ENCODE measurements at places on chromosomes 13 and 19.

DNA sequence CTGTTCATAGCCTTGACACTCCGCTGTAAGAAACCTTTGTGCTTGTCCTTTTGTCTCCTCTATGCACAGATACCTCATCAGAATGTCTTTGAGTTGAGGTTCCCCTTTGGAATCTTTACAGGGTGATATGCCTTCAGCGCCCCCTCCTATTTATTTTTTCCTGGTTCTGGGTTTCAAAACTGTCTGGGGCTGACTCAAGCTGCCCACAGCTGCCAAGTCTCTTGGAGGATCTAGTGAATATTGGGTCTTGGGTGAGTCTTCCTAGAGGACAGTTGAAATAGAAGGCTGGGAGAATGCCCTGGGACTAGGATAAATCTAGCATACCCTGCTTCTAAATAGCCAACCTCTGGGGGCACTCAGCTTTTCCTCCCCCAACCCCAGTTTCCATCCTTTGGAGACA is 930 bp downstream of the ZNF136 start:
- DNase-seq: no peak

- DNase-seq: peak; percentile 99
These were observed 7.4 kb upstream of the ESD start for GRCh38 chr13:46804391-46804815.

- DNase-seq: peak; percentile 14
These were observed 43.1 kb downstream of the CYP4F22 start for GRCh38 chr19:15551293-15552004.

- no peak for DNase-seq
These were observed 423.6 kb downstream of the NDFIP2 start for GRCh38 chr13:79904581-79904980.

- DNase-seq: peak; percentile 98
These were observed 59.5 kb upstream of the SLC7A1 start for GRCh38 chr13:29654843-29655547.

DNA sequence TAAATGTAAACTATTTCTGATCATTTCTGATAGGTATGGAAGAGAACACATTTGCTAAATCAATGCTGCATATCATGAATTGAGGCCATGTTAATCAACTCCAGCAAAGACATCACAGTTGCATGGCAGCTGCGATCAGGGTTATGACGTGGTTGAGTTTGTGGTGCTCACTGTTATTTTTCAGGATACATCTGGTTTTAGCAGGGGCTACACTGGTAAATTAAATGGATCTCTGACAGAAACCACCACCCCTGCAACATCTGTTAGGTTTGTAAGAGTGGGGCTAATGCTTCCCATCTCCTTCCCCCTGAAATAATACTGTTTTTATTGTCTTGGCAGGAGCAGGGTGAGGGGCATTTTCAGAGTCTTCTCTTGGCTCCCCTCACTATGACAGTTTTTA is 444.4 kb upstream of the ZNF507 start:
- no peak for DNase-seq

DNA sequence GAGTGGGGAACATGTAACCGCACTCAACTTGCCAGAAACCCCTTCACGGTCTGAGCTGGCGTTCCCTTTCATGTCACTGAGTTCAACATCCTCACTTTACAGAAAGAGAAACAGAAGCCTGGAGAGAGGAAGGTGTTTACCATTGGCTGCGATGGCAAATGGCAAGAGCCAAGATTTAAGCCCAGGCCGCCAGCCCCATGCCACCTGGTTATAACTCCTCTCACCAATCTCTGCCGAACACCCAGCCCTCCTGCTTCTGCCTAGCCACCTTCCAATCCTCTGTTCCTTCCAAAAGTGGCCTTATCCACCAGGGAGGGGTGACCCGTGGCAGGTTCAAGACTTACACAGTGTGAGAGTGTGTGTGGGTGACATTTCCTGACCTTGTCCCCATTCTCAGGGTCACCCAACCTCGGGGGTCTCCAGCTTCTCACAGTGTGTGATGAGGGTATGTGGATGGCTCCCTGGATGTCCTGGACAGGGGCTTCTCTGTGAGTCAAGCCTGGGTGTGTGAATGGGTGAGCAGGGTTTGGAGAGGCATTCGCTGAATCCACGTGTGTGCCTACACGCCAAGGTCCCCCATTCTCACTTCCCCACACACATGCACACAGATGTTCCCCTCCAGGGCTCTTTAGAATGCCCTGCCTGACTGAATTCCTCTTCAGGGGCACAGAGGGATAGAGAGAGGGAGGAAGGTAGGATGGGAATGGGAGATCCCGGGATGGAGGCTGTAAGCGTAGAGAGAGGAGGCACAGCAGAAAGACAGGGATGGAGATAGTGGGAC is 1.2 kb downstream of the CADM4 start:
- no peak for DNase-seq

- DNase-seq: no peak
These were observed 1.5 kb downstream of the FNDC3A start for GRCh38 chr13:48977286-48977625.

DNA sequence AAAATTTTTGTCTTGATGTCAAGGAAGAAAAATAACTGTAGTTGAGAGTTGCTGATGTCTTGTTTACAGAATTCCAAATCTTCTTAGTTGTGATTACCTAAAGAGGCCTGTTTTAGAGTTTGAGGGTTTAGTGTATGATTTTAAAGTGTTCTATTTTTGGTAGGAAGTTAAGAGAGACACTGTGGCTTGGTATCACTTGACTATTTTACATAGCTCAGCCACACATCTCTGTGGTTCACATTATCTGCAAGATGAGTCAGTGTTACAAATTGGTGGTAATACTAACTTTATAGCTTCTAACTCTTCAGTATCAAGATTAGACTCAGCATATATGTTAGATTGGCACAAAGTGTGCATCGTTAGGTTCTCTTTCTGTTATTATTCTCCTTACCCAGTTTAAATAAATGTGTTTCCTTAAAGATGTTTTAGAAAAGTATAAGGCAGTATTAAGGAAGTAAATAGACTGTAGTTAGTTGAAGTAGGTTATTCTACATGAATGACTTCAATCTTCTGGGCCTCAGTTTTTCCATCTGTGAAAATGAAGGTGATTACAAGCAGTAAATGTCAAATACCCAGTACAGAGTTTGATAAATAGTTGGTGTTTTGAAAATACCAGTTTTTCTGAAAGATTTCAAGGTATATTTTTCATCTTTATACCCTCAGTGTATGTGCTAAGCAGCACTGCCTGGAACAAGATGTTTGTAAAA is 33.4 kb downstream of the COG6 start:
- peak; percentile 37 for DNase-seq

- no peak for DNase-seq
These were observed 37.5 kb downstream of the RFC3 start for GRCh38 chr13:33855371-33855895.

GRCh38 chr19:13299838-13300237 is 149.6 kb downstream of the IER2 start:
- no peak for DNase-seq

- no peak for DNase-seq
These were observed 56.1 kb downstream of the ALOX5AP start for GRCh38 chr13:30791354-30792001.

- peak; percentile 73 for DNase-seq
These were observed 572 bp upstream of the FKBP8 start for GRCh38 chr19:18543814-18544475.

GRCh38 chr19:49977881-49978280 is 16.9 kb upstream of the SIGLEC11 start:
- DNase-seq: no peak

DNA sequence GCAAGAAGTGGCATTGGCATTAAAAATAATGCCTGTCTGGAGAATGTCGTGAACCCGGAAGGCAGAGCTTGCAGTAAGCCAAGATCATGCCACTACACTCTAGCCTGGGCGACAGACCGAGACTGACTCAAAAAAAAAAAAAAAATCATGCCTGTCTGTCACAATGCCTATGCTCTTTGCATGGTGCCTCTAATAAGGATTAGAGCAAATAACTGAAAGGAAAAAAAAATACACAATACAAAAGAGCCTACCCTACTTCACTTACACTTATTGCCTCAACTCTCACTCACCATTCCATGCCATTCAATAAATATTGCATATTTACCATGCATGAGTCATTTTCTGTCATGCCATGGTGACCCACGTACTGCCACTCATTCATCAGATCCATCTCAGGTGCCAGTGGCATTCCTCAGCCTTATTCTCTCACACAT is 49.1 kb downstream of the TBC1D4 start:
- DNase-seq: no peak

DNA sequence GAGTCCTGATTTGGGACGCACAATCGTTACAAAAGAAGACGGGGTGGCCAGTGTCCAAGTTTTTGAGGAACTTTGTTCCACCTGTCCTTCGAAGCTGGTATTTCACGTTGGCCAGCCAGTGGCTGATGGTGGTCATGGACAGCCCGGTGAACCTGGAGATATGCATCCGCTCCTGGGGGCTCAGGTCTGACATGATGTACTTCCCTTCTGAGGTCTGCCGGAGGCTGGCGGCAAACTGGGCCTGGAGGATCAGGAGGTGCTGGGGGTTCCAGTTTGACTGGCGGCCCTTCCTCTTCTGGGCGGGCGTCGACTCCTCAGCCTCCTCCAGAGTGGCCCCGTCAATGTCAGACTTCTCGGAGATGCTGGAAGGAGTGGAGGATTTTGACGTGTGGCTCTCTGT is 72.4 kb downstream of the TSHZ3 start:
- DNase-seq: no peak

DNA sequence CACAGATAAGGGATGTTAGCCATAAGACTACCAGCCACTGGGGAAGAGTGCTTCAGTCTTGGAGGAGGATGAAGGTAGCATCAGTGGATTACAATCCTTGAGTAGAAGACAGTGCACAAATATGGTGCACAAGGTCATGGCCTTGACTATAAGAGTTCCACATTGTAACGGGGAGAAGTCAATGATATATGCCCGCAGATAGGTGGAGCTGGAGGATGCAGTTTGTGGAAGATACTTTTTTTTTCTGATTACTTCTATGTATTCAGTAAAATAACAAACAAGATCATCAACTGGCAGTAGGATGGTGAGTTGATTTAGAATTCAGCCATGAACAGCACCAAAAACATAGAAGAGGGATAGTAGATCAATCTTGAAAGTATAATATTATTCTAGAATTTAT is 926.8 kb upstream of the MIR17HG start:
- DNase-seq: no peak

GRCh38 chr19:45834970-45835369 is 19.9 kb upstream of the RSPH6A start:
- DNase-seq: no peak

GRCh38 chr13:88752041-88752440 is 1080.9 kb downstream of the SLITRK5 start:
- DNase-seq: no peak

- DNase-seq: no peak
These were observed 31.8 kb downstream of the RAB20 start for GRCh38 chr13:110529522-110530311.

DNA sequence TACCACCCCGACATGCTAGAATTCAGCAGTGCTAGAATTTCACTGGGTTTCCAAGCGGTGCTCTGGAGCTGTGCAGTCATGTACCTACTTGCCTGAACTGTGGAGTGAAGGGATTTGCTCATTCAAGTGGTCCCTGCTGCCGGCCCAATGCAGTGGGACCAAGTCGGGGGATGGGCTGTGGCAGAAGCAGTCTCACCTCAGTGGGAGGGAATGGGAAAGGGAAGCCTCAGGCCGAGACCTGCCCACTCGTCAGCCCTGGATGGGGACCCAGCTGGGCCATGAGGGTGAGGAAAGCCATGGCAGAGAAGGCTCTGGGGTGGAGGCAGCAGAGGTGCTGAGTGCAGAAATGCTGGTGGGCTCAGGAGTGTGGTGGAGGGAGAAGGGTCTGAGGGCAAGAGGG is 14.9 kb downstream of the KLHL26 start:
- no peak for DNase-seq

DNA sequence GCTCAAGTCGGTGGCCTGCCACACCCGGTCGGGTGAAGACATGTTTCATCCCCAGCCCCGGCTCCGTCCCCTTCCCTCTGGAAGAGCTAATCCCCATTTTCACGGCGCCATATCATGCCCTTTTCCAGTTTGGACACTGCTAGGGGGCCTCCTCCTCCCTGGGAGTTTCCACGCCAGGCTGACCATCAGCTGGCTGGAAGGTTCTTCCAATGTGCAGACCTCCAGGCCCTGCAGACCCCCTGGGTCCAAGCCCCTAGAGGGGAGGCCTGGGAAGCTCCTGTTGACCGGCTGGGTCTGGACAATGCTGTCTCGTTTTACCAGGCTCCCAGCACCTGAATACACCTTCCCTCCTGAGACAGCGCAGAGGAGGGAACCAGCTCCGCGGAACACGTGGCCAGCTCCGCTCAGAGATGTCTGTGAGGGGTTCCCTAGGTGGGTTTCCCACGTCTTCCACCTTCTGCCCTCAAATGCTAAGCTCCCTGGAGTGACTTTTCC is 44.7 kb upstream of the RANBP3 start:
- no peak for DNase-seq

DNA sequence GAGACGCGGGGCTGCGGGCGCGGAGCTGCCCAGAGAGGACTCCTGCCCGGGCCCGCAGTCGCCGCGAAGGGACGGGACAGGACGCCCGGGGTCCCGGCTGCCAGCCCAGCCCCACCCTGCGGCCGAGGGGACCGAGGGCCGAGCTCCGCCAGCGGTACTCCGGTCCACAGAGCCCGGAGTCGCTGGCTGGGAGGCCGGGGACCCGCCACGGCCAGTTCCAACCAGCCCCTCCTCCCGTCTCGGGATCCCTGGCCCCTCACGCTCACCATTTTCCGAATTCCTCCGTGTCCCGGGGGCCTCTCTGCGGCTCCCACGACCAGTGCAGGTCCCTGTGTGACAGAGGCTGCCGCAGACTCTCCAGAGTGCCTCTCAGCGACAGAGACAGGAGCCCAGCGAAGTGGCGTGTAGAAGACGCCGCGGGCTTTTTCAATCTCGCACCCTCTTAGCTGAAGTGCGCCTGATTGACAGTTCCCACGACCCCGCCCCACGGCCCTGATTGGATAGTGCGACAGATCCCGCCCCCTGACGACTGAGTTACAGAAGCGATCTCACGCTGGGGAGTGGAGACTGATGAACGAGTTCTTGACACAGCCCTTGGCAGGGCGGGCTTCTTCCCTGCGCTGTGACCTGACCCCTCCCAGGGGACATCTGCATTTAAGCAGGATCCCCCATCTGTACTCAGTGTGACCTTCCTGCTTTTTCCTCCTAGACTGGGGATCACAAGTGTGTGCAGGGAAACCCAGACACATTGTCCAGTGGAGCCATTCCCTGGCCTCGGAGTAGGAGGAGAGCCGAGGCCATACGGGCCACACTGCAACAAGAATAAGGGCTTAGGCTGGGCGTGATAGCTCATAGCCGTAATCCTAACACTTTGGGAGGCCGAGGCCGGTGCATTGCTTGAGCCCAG is 44.0 kb downstream of the ZNF823 start:
- DNase-seq: peak; percentile 91

All from fibroblast of skin of right biceps (primary cell).